ENCODE measurements at places on chromosomes 6 and 20.

- no peak for DNase-seq
Measured at GRCh38 chr6:51120016-51120415, 301.3 kb downstream of the TFAP2B start.

DNA sequence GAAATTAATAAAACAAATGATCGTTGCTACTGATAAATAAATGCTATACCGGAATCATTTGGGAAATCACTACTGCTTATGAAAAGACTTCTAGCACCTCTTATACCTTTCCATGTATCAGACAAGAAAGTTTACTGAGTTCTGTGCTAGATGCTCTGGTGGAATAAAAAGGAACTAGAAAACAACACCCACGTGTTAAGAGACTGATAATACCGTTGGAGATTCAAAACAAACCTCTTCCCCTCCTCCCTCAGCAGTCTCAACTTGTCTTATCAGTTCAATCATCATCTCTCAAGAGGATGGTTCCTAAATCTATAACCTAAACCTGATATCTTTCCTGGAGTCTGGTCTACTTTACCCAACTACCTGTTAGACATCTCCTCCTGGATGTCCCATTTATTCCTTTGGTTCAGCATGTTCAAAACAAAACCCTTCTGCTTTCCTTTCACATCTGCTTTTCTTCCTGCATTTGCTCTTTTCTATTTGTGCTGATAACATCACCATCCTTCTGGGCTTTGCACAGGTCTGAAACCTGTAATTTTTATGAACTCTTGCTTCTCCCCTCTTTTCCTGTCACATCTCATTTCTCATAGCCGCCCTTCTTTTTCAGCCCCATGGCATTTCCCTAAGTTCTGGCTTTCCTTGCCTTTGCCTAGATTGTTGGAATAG, 122.2 kb downstream of the COL19A1 start:
- no peak for DNase-seq

DNA sequence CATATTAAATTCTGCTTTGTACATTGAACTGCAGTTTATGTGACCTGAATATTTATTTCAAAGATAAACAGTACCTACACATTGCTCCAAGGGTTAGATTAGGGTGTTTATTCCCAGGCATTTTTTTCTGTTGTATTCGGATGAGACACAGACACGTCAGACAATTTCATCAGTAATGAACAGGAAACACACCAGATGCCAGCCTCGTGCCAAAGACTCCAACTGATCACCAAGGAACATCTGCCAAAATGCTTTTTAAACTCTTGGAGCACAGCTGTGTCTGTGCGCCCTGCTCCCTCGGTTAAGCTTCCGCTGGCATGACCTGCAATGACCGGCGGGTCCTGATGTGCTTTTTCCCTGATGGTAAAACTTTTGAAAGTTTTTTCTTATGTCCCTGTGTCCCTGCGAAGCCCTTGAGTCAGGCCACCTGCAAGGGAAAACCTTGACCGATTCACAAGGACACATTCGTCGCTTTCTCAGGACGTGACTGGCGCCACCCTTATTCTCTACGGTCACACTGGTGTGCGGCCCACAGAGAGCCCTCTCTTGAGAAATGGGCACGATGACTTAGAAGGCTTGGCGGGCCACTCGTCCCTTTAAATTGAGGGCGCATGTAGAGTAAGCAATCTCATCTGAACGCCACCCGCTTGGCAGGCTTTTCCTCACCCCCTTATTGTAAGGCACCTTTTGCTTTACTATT, 173.9 kb downstream of the QKI start:
- no peak for DNase-seq

DNA sequence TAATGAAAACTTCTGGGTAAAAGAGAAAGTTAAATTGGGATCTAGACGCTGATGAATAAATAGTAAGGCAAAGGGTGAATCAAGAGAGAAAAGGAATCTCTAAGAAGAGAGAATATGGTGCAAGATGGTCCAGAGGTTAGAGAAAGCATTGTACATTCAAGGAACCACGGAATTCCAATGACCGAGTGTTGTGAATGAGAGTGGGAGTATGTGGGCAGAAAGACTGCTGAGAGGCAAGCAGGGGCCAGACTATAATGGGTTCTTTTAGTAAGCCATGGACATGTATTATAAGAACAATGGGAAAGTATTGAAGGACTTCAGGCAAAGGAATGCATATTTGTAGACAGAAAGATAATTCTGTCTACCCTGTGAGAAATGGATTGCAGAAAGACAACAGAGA, 45.2 kb downstream of the SPTLC3 start:
- no peak for DNase-seq

- DNase-seq = no peak
Measured at GRCh38 chr6:156638581-156638980, 138.6 kb upstream of the ARID1B start.

DNA sequence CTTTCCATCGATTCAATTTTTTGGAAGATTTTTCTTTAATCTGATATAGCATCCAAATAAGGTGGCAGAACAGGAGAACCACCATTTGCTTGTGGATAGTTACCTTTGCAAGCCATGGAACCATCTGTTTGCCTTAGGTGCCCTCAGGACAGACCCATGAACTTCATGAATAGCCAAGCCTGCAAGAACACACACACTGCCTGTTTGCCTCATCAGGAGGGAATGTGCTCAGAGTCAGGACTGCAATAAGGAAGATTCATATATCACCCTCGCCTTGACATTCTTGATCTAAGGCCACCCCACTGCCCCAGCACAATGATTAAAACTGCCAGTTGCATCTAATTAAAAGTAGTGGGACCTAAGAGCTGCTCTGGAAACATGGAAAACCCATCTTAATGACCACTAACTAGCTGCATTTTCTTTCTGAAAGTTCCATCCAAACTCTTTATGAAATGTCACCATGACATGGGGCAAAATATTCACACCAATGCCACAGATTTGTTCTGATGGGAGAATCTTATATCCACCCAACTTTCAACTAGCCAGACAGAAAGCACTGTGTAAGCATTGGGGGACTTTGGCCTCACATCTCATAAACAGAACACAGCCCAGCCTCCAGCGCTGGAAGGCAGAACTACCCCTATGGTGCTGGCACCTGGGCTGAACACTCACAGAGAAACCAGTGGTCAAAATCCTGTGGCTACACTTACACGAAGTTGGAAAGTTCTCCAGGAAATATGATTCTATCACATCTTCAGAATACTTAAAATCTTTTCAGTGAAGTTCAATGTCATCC, 48.3 kb downstream of the TBXT start:
- no peak for DNase-seq

DNA sequence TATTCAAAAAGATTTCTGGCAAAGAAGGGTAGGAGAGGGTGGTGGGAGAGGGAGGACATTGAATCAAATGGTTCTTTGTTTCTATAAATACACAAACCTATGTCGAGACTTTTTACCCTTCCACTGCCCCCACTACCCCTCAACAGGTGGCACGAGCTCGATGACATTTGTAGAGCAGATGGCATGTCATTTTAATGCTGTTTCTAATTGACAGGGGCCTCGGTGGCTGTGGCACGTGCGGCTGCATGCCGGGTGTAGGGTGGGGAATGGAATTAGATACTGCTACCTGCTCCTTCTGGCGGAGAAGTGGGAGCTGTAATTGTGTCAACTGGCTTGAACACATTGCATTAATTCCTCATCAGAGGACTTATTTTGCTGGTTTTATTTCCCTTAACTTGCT, 29.1 kb upstream of the SASH1 start:
- no peak for DNase-seq

DNA sequence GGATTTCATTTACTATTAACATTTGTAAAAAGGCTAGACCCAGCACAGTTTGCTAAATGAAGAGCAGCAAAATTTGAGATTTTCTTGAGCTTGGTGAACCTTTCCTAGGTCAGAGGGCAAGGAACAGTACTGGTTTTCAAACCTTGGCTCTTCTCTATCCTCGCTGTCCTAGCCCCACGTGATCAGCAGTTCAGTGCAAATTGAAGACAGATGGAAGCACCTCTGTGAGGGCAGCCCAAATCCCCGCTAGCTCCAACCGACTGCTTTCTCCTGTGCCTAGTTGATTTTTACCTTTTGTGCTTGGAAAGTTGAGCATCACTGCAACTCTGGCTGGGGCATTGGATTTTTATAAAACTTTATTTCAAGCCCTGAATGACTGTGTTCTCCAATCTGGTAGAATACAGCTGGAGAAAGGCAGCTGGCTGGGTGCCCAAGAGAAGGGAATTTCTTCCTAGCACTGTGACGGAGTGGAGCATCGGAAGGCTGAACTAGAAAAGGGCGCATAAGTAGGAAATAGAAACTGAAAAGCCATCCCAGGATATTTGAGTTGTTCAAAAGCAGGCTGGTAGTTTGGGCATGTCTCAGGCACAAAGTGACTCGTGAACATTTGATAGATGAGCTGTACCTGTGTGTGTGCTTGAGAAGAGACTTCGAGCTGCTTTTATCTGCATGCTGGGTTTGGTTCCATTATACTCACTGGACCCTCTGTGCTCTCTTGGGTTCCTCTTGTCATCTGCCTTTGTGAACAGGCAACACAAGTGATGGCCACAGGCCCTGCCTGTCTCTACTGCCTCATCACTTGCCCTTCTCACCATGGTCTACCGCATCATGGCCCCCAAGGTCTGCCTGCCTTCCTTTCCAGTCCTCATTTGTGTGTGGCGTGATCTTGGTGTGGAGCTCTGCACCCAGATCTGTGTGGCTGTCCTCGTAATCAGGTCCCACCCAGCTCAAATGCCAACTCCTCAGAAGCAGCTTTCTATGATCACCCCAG, 2.3 kb downstream of the RNF114 start:
- no peak for DNase-seq

DNA sequence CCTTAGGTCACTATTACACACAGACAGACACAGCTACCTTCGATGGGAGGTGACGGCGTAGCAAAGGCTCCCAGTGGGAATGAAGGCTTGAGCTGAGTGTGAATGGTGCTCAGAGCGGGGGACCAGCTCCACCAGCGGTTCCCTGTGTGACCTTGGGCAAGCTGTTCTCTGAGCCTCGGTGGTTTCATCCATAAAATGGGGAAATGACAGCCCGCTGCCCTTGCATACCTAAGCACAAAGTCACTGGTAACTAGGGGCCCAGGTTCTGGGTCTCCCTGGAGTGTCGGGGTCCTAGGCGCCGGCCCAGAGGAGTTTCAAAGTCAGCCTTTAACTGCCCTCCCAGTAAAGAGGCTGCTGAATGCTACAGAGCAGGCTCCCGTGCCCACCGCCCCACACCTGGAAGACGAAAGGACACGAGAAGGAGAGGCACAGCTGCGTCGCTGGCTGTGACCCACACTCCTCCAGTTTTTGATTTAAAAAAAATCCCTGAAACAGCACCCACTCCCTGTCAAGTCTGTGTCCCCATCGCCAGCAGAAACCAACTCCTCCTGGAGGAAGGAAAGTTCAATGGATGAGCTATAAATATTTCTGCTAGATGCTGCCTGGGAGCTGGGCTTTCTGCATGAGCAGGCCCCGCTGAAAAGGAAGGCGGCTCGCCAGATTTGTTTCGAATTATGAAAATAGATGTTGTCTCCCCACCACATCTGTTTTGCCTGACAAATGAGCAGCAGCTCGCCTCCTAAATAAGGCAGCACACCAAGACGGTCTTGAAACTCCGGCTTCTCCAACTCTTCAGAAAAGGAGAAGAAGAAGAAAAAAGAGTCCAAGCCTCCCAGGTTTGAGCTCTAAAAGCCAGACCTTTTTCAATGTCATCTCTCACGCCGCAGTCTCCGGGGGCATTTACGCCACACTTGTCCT, 27.4 kb downstream of the PMEPA1 start:
- DNase-seq = no peak

DNA sequence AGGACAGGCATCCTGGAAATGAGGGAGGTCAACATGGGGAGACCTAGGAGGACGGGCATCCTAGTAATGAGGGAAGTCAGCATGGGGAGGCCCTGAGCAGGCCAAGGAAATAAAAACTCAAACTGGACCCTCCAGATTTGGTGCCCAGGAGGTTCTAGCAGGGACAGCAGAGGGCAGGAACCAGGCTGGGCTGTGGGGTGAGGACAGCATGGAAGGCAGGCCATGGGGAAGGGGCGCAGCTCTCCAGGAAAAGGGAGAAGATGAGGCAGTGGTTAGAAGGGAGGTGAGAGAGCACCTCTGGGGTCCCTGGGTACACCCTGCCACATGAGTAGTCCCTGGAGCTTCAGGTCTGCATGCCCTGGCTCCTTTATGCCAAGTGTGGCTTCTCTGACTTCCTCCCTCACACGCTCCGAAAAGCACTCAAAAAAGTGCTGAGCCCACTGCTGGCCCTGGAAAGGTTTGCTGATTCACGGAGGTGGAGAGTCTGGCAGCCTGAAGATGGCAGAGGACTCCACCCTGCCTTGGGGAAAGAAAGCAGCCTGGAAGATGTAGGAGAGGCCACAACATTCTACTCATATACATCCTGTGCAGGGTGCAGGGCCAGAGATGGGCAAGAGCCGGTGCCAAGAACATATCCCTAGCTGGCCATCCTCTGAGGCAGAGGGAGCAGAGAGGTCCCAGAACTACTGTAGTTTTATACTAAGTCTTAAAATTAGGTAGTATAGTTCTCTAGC, 154.9 kb downstream of the MRPL14 start:
- no peak for DNase-seq

DNA sequence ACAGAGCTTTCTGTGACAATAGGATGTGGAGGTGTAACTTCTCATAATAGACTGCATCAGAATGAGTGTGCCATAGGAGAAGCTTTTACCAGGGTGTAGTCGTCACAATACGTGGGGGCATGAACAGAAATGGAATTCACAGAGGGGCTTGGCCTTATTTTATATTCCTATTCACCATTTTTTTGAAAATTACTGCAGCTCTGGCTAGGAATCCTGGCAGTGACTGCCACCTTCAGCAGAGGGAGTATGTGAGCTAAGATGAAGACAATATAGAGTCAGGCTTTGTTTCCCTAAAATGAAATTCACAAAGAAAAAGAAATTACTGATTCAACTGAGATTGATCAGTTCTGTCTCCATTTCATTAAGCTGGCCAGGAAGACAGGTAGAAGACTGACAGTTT, 13.9 kb downstream of the TOMM6 start:
- no peak for DNase-seq

DNA sequence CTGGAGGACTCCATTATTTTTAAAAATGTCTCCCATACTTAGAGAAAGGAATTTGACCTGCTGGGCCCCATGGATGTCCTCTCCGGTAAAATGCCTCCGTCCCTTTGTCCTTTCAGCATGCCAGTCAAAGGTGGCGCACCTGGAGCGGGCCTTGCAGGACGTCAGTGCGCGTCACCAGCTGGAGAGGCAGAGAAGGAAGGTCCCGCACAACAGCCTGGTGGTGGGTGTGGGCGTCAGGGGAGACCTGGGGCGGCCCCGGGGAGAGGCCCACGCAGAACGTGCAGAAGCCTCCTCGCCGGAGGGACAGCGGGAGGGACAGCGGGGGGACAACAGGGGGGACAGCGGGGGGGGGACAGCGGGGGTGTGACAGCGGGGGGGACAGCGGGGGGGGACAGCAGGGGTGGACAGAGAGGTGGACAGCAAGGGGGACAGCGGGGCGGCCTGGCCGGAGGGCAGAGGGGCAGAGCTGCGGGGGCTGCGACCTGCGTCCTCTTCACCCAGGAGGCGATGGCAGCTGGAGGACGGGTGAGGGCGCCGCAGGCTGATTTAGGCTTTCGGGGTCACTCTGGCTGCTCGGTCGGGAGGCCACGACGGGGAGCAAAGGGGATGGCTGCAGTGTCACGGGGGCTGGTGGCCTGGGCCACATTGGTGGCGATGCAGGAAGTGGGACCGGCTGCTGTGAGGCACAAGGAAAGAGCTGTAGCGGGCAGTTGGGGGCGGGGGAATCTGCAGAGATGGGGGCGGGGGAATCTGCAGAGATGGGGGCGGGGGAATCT, 859 bp upstream of the KIF25 start:
- no peak for DNase-seq

GRCh38 chr6:7649037-7649810, 59.2 kb downstream of the SNRNP48 start:
- DNase-seq = no peak

- no peak for DNase-seq
Measured at GRCh38 chr6:141551318-141551717, 581.4 kb upstream of the GJE1 start.

Measured in stimulated activated CD4-positive, alpha-beta T cell treated with anti-CD3 and anti-CD28 coated beads, Interleukin-15, amount 100 ng/mL, for 1 hour (primary cell).